Stimulated activated CD4-positive, alpha-beta T cell treated with anti-CD3 and anti-CD28 coated beads, TNF-alpha, amount 100 ng/mL, for 4 hours (primary cell): ENCODE measurements at places on chromosomes 3 and 15.

- DNase-seq, result no peak
These were observed 22.5 kb downstream of the PXK start for GRCh38 chr3:58355179-58355578.

GRCh38 chr15:22265970-22266369 lies 185.6 kb downstream of the OR4M2 start:
- DNase-seq, result no peak

DNA sequence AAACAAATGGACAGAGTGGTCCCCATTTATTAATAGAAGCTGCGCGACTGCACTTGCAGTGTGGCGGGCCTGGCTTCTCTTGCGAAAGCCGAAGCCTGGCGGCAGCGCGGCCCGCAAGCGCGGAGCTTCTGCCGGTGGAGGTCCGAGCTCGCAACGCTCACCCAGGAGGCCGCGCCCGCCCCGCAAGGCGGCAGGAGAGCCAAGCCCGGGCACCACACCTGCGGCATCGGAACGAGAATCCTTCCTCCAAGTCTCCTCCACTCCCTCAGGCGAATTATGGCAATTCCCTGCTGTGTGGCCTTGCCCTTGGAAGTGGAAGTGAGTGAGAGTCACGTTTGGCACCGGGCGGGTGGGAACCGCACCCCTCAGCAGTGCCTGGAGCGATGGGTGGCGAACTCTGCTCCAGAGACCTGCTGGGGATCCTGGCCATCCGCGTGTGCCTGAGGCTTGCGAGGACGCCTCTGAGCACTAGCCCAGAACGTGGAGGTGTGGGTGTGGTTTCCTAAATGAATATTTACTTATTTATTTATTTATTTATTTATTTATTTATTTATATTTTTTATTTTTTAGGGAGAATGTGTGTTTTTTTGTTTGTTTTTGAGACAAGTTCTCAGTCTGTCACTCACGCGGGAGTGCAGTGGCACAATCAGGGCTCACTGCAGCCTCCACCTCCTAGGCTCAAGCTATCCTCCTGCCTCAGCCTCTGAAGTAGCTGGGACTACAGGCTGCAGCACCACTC lies 133.7 kb upstream of the UBE2E1 start:
- DNase-seq, result no peak

DNA sequence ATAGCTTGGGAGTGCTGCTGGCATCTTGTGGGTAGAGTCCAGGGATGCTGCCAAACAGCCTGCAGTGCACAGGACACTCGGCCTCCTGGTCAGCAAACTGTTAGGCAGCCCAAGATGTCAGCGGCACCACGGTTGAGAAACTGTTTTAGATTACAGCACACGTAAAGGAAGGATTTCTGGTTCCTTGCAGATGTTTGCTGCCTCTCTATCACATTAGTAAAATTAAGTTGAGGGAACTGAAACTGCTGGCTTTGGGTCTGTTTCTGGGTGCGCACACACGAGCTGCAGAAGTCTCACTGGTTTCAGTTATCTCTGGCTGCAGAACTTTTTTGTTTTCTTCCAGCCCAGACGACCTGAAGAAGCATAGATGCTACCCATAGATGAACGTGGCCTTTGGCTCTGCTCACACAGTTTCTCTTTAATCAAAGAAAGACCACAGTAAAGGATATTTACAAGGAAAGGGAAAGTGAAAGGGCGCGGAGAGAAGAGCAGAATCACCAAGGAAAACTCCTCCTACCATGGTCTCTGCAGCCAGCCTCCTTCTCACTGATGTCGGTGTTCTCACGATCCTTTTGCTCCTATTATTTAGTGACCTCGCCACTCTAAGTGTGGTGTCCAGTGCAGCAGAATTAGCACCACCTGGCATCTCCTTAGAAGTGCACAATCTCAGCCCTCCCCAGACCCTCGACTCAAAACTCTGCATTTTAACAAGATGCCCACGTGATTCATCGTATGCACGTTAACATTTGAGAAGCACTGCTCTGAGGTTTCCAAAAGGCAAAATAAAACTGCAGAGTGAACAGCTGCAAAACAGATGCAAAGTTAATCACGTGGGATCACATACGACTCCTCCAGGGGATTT lies 50.6 kb upstream of the AKAP13 start:
- peak; percentile 14 for DNase-seq

GRCh38 chr3:43288850-43289249 lies 2.5 kb downstream of the SNRK start:
- DNase-seq, result no peak

DNA sequence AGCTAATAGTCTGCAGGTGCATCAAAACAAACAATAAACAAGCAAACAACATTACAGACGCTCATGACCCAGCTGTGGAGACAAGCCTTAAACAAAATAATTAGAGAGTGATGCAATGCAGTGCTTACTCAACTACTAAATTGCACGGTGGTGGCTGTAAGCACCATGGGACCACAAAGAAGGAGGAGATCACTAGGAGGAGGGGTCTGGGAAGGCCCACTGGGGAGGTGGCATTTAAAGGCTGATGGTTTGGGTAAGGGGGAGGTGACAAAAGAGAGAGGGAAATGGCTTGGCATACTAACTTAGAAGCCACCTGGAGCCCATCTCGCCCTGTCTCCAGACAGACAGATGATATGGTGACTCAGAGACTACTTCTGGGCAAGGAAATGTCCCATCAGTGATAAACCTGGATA lies 516.7 kb downstream of the FOXP1 start:
- DNase-seq, result peak; percentile 20

- no peak for DNase-seq
These were observed 970 bp downstream of the DPPA4 start for GRCh38 chr3:109336291-109336861.

GRCh38 chr15:62257996-62258521 lies 93.0 kb upstream of the C2CD4B start:
- no peak for DNase-seq

- DNase-seq, result no peak
These were observed 1043.6 kb downstream of the DIPK2A start for GRCh38 chr3:145015253-145015652.

- DNase-seq, result no peak
These were observed 159.9 kb upstream of the CMC1 start for GRCh38 chr3:28081533-28081947.

- DNase-seq, result no peak
These were observed 50.0 kb upstream of the WNT5A start for GRCh38 chr3:55537129-55537528.

- no peak for DNase-seq
These were observed 28.1 kb downstream of the HACD3 start for GRCh38 chr15:65558336-65558735.

GRCh38 chr15:35349916-35350315 lies 196.0 kb downstream of the DPH6 start:
- no peak for DNase-seq

GRCh38 chr15:29102911-29103823 lies 166.5 kb downstream of the NSMCE3 start:
- DNase-seq, result no peak

DNA sequence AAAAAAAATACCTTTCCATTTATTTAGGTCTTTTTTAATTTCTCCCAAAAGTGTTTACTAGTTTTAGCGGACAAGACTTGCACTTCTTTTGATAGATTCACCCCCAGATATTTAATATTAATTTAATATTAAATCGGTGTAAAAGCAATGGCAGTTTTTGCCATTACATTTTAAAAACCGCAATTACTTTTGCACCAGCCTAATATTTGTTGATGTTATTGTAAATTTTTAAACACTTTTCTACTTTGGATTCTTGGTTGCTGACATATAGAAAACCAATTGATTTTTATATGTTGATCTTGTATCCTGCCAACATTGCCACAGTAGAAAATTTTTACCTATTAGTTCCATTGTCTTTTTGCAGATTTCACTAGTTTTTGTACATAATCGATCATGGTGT lies 63.9 kb upstream of the PXYLP1 start:
- no peak for DNase-seq

DNA sequence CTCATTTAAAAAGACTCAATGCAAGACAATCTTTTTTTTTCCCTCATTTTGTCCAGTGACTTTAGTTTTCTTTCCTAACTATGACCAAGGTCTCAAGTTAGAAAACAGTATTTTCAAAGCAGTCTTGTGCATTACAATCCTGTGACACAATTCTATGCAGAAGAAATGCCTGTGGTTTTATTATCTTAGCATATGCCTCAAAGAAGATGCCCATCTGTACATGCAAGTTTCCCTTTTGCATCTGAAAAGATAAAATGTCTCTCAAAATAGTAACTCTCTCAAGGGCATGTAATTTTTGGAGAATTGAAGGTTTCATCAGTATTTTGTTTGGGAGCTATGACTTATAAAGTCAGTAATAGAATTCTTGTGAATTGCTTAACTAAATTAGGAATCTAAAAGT lies 292.0 kb upstream of the SUCLG2 start:
- no peak for DNase-seq

- DNase-seq, result no peak
These were observed 26.1 kb downstream of the TBC1D21 start for GRCh38 chr15:73899197-73900094.
